ENCODE measurements at places on chromosomes 11 and 22.

DNA sequence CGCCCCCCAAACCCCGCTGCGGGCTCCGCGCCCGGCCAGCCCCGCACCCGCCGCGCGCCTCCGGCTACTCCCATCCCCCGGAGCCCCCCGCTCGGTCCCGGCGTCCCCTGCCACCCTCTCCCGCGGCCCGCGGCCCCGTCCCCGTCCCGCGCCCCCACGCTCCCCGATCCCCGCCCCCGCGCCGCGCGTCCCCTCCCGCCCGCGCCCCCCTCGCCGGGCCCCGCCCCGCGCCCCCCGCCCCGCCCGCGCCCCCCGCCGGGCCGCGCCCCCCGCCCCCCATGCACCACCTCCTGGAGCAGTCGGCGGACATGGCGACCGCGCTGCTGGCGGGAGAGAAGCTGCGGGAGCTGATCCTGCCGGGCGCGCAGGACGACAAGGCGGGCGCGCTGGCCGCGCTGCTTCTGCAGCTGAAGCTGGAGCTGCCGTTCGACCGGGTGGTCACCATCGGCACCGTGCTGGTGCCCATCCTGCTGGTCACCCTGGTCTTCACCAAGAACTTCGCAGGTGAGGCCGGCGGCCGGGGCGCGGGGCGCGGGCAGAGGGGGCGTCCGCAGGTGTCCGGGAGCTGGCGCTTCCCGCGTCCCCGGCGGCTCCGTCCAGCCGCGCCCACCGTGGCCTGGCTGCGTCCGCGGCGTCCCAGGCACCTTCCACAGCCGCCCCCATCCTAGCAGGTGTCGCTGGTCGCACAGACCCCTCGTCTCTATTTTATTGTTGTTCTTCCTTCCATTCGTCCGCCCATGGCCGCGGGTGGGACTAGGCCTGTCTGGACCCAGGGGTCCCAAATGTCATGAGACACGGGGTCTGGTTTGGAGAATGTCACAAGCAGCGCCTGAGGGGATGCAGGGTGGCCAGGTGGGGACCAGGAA, at the start of gene PANX2:
TSS of gene PANX2 (plus strand) at position 279 of the 866 bp plus-strand sequence. CDS start at position 279, 0 bp downstream.
- no peak for DNase-seq

DNA sequence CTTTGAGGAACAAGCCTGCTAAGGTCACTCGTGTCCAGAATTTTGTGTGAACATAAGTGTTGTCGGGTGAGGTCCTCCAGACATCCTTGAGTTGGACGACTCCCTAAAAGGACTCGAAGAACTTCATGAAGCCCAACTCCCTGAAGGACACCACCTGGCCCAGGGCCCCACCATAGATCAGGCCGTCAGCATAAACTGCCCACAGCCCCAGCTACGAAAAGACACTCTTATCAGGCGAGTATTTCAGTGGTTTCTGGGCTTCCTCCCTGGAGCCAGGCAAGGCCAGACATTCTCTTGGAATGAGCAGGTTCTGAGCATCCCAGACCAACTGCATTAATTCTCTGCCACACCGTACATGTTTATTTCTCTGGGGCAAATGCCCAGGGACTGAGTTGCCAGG, 170.1 kb downstream of the IGLL1 start:
- DNase-seq = no peak

DNA sequence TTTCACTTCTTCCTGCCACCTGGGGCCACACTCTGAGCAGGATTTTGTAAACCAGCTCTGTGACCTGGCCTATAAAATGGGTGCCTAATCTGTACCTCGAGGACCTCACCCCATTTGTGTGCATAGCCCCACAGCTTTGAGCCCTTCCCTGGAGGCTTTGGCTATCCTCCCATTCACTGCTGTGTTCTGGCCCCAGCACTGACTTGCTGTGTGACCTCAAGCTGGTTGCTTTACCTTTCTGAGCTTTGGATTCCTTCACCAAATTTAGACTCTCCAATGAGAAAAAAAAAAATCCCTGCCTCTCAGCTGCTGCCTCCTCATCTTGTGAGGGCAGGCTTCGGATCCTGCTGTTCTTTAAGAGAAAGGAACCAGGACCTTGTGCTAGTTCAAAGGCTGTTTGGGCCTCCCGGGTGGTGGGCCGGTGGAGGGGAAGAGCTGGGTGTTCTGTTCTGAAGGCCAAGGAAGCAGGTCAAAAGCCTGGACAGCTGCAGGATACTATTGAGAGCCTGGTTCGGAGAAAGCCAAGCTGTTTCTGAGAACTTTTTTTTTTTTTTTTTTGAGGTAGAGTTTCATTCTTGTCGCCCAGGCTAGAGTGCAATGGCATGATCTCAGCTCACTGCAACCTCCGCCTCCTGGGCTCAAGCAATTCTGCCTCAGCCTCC, 1.1 kb upstream of the PYGM start:
- DNase-seq = no peak

DNA sequence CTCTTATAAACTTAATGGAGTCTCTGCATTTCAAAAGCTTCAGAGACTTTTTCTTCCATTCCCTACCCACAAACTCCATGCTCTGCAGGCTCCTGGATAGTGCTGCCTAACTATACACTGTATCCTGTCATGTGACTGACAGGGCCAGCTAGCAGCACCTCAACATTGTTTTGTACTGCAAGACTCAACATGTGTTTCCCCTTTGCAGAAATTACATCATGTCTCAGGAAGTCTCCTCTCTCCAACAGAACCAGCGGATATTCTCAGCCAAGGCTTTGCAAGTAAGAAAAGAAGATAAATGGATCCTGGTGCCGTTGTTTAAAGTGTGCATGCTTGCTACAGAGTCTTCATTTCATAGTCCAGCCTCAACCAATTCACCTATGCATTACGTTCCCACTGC, 164.0 kb upstream of the UBASH3B start:
- DNase-seq = no peak

GRCh38 chr22:20427945-20428417, 9.6 kb downstream of the SCARF2 start:
- DNase-seq = no peak

DNA sequence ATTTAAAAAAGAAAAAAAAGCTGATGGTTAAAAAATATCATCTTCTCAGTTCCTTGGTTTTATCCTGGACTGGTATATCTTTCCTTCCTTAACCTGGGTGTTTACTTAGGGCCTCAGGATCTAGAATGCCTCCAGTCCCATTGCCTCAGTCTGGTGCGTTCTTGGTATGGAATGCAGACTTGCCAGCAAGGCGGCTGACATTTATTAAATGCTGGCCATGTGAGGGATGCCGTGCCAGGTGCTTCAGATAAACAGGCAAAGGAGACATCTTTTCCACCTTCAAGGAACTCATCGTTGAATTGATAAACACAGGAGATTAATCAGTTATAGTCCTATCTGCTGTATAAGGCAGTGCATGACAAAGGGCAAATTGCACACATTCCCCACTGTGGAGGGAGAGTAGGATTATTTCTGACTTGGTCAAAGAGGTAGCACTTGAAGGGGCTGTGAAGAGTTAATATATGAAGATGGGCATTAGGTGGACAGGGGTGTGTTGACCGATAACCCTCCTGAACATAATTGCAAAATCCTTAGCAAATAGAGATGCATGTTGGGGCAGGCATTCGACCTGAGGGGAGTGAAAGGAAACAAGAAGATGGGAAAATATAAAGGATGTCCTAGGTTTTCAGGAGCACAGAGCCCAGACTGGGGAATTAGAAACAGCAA, 54.4 kb downstream of the ALX4 start:
- no peak for DNase-seq

GRCh38 chr11:113956986-113957385, 17.9 kb upstream of the HTR3A start:
- DNase-seq = no peak

DNA sequence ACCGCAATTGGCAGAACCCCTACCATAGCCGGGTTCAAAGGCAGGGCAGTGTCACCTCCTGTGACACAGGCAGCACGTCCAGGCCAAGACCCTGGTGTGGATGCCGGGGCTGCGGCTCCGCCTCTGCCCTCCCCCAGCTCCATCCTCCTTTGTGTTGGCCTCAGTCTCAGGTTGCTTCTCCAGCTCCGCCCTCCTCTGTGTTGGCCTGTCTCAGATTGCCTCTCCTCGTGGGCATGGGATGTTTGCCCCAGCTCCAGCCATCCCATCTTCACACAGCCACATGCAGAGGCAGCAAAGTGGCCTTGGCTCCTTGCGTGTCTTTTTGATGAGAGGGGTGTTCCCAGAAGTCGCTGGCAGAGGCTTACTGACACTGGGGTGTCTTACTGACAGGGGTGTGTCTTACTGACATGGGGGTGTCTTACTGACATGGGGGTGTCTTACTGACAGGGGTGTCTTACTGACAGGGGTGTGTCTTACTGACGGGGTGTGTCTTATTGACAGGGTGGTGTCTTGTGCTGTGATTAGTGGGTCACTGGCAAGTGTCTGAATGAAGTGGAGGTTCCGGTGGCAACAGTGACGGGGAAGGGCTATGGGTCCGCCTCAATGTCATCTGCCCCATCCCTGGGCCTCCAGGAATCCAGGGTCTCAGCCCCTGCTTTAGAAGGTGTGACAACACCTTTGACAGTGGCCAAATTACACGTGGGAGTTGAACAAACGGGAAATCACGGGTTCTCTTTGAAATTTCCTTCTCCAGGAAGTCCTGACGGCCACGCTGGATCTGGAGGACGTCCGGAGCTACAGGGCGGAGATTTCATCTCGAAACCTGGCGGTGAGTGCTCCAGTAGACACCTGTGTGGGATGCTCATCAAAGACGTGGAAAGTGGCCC, 24.9 kb downstream of the NADSYN1 start:
- DNase-seq = no peak

DNA sequence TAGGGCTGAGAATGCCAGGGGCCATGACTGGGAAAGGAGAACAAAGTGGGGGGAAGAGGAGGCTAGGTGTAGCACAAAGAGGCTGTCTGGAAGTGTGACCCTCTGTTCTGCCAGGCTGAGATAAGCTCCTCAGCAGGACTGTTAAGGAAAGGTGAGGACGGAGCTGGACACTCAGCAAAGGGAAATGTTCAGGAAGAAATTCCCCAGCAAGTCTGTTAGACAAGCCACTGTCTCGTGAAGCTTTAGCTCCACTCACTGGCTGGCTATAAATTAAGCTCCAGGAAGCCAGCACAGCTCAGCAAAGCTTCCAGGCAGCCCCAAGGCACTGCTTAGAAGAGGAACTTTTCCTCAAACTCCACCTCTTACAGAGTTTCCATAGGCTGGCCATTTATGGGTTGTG, 181.2 kb upstream of the API5 start:
- DNase-seq = no peak

GRCh38 chr11:109851780-109852390, 241.3 kb upstream of the ZC3H12C start:
- no peak for DNase-seq

- DNase-seq = no peak
Observed at GRCh38 chr11:19382131-19382611, 141.4 kb upstream of the E2F8 start.

DNA sequence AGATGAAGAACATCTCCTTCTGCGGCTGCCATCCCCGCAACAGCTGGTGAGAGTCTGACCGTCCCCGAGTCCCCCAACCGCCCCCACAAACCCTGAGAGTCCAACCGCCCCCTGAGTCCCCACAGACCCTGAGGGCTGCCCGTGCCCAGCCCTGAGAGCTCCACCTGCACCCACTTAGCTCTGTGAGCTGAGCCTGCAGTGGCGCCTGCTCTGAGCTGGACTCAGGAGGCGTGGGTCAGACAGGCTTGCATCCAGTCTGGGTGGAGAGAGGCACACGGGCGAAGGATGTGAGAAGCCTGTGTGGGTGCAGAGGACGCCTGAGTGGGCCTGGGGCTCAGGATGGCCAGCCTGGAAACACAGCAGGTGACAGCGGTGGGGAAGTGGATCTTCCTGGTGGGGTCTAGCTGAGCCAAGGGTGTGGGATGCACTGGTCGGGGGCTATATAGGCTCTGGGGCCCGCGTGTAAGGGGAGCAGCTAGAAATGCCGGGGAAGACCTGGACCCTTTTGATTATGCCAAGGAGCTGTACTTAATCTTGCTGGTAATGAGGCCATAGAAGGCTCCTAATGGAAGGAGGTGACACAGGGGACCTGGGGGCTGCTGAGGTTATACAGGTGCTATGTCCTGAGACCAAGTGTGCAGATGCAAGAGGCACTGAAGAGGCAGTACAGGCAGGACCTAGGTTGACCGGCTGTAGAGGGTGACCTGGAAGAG, 6.5 kb downstream of the MAPK8IP2 start:
- no peak for DNase-seq

DNA sequence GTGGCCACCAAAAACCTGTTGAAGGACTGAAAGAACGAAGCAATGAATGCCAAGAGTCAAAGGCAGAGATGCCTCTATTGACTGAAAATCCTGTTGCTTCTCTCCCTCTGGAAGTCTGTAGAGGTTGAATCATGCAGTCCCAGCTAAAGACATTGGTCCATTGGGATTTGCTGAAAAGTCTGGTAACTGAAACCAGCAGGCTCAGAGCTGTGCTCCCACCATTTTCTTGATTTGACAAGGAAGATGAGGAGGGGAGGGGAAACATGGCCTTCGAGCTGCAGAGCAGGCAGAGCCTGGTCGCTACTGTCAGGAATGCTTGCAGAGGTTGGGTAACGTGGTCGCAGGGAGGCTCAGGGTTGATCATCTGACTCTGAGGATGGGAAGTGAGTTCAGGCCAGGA, 72.8 kb upstream of the CSNK2A3 start:
- DNase-seq = no peak

DNA sequence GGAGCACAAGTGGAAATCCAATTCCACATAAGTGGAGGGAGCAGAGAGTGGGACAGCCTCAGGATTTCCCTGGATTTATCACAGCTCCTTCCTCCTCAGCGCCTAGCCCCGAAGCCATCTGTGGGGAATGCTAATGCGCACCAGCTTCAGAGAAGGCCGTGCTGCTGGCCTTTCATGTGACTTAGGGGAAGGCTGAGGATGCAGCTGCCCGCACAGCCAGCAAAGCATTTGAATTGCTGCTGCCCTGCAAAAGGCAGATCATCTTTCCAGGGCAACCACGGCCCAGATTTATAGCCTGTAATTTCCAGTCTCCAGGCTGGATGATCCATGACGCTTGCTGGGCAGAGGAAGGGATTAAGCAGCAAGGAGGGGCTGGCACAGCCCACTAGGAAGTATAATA, 29.9 kb downstream of the SYN3 start:
- DNase-seq = no peak

DNA sequence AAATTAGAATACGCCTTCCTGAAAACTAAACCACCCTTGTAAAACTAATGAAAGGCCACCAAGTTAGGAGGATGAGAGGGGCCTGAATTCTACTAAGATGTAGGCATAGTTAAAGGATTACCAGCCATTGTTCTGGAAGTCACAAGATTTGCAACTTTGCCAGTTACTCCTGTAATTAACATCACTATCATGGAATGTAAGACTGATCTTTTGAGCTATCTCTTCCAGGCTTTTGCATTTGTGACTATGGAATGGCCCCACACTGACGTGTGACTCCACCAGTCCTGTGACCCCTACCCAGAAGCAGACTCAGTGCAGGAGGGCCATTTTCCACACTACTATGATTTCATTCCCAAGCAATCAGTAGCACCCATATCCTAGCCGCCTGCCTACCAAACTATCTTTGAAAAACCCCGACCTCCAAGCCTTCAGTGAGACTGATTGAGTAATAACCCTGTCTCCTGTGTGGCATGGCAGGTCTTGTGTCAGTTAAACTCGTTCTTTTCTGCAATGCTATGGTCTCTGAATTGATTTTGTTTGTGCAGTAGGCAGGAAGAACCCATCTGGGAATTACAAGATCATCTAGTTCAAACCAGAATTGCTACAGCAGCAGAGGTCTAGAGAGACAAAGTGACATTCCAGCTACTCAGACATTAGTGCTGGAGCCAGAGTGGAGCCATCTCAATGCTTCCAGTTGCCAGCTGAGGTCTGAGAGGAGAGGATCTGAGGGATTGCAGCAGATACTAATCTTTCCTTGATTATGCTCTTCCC, 1.9 kb upstream of the CTSF start:
- DNase-seq = no peak

- DNase-seq = no peak
Observed at GRCh38 chr11:69013009-69013951, at the start of gene MRGPRF. Gene MRGPRF (minus strand): TSS chr11:69013246. CDS start chr11:69009901, 3,345 bp downstream.

All from stimulated activated CD4-positive, alpha-beta T cell treated with anti-CD3 and anti-CD28 coated beads, Interleukin-4, amount 100 ng/mL, for 1 hour (primary cell).